ENCODE measurements at places on chromosomes 12 and 14.

- no peak for DNase-seq
These were observed 231.7 kb upstream of the USP15 start for GRCh38 chr12:62028536-62028935.

- DNase-seq: no peak
These were observed 32.1 kb downstream of the DEPDC4 start for GRCh38 chr12:100234591-100235304.

DNA sequence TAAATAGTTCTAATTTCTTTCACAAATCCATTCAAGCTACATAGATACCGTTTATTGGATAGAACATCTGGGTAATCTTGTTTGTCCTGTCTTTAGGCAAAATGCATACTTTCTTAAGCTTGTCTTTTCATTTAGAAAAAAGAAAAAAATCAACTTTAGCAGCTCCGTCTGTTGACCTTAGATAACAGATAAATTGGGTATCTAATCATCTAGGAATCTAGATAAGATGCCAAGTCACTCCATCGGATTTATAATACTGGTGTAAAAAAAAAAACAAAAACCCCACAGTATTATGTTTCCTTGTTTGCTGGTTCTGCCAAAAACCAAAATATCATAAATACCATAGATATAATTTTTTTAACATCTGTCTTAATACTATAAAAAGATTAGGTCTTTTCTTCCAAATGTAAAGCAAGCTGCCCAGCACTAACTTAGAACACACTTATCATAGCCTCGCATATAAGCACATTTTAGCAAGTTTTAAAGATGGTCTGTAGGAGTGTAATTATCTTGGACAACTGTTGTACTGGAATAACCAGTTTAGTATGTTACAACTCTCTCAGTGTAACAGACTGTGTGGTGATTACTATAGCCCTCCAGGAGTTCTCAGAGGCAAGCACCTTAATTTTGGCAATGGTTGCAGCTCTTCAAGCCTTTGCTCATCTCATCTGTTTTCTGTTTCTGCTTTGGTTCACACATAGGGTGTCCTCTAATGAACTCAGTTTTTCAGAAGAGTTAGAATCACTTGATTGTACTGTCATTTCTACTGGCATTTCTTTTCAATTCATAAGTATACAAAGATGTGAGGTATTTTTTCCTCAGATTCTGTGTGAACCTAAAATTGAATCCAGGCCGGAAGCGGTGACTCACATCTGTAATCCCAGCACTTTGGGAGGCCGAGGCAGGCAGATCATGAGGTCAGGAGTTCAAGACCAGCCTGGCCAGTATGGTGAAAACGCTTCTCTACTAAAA is 83.1 kb downstream of the ANO6 start:
- no peak for DNase-seq

- no peak for DNase-seq
These were observed 37.7 kb upstream of the DBX2 start for GRCh38 chr12:45088608-45089007.

- DNase-seq: no peak
These were observed 707.5 kb downstream of the BCL11B start for GRCh38 chr14:98564541-98564940.

DNA sequence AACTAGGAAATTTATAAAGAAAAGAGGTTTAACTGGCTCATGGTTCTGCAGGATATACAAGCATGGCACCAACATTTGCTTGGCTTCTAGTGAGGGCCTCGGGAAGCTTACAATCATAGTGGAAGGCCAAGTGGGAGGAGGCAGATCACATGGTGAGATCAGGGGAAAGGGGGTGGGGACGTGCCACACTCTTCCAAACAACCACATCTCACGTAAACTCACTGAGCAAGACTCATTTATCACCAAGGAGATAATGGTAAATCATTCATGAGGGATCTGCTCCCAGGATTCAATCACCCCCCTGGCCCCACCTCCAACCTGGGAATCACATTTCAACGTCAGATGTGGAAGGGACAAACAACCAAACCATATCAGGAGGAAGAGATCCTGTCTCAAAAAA is 35.8 kb downstream of the NUMB start:
- DNase-seq: no peak

- DNase-seq: no peak
These were observed 85.3 kb upstream of the PAWR start for GRCh38 chr12:79776111-79776510.

- DNase-seq: no peak
These were observed 36.2 kb downstream of the VDR start for GRCh38 chr12:47868552-47869031.

DNA sequence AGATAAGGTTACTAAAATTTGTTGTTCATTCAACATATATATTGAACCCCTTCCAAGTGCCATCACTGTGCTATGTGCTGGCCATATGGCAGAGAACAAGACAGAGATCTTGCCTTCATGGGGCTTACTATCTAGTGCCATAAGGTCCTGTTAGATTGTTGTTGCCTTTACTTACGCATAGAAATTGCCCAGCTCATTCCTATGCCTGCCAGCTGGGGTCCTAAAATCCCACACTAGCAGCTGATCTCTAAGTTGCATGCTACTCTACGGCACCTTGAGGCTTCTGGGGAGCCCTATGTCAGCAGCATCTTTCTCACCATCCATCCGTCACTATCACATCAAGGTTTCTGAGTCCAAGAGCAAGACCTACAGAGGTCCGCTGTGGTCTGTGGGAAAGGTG is 1.4 kb upstream of the KCNK10 start:
- DNase-seq: no peak

DNA sequence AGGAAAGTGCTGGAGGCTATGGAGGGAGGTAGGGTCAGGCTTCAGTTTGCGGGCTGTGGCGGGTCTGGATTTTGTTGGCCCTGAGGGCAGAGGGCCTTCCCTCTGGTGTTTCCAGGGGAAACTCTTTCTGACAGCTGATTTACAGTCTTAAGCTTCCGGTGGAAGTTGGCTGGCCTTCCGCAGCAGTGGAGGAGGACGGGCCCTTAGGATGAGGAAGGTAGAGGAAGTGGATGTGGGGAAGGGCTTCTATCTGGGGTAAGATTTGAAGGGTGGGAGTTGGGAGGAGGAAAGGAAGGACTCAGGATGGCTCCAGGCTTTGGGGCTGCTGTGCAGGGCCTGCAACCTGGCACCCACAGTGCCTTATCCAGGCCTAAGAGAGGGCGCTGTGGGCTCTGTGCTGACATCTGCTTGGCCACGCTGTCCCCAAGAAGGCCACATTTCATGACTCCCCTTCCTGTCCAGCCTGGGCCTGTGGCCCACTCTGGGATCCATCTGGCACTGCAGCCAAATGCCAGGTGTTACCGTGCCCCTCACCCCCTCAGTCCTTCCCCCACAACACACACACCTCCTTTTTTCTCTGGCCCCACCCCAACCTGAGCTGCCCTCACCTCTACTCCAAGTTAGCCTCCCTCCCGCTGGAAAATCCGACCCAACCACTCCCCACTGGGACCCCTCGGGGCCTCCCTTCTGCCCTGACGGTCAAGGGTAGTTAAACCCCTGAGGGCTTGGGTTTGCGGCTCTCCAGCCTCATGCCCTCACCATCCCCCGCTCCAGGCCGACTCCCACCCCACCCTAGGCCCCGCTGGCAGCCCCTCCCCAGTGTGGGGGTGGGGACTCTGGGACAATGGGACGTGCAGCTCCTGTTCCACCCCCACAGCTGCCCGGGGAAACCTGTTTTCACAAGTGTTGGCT is 7.7 kb upstream of the PPP1R13B start:
- no peak for DNase-seq

DNA sequence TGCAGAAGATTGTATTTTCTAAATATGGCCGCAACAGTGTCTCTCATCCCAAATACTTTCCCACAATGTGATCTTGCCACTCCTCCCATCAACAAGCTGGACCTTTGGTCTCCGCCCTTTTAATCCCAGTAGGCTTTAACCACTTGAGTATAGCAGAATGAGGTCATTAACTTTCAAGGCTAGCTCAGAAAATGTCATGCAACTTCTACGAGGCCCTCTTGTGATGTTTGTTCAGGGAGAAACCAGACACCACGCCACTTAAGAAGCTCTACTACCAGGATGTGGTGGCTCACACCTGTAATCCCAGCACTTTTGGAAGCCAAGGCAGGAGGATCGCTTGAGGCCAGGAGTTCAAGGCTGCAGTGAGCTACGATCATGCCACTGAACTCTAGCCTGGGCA is 20.1 kb upstream of the OR6J1 start:
- no peak for DNase-seq

- no peak for DNase-seq
These were observed 296.0 kb downstream of the PCNX1 start for GRCh38 chr14:71203306-71203705.

GRCh38 chr14:93729993-93730392 is 58.3 kb downstream of the PRIMA1 start:
- no peak for DNase-seq

GRCh38 chr14:64673748-64674147 is 30.5 kb upstream of the PLEKHG3 start:
- DNase-seq: no peak

- DNase-seq: no peak
These were observed 15.2 kb downstream of the ANHX start for GRCh38 chr12:133220521-133220920.

DNA sequence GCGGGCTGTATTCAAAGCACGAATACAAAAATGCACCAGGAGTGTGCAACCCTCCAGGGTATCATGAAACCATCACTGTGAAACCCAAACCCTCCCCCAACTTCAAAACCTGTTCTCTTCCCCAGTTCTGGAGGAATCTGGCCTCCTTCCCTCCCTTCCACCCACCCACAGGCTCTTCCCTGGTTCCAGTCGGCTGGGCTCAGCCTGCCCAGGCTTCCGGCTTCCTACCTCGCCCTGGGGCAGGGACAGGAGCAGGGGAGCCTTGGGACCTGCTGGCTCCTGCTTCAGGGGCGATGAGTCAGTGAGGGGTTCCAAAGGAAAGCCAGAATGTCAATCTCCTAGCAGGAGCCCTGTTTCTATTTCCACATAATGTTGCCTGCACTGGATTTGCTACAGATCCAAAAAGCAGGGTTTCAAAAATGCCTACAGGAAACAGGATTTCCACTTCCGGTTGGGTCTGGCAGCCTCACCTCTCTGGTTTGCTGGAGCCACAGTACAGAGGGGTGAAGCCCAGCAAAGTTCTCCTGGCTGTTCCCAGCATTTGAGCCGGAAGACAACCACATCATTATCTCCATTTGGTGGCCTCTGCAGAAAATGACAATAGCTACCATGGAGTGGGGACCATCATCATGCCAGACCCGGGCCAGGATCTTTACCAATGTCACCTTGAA is 278.3 kb downstream of the DPF3 start:
- no peak for DNase-seq

DNA sequence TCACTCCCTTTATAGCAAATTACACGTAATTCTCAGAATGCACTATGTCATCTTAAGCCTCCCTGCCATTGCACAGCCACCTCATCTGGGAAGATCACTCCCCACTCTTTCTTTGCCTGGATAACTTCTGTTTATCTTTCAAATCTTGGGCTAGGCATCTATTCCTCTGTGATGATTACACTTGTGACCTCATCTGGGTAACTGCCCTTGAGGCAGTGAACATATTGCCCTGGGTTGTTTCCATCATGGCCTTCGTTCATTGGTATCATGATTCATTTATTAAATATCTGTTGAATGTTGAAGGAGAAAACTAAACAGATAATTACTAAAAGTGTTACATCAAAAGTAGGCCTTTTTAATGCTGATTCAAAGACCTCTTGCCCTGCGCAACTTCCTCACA is 26.2 kb upstream of the PDE3A start:
- DNase-seq: no peak

DNA sequence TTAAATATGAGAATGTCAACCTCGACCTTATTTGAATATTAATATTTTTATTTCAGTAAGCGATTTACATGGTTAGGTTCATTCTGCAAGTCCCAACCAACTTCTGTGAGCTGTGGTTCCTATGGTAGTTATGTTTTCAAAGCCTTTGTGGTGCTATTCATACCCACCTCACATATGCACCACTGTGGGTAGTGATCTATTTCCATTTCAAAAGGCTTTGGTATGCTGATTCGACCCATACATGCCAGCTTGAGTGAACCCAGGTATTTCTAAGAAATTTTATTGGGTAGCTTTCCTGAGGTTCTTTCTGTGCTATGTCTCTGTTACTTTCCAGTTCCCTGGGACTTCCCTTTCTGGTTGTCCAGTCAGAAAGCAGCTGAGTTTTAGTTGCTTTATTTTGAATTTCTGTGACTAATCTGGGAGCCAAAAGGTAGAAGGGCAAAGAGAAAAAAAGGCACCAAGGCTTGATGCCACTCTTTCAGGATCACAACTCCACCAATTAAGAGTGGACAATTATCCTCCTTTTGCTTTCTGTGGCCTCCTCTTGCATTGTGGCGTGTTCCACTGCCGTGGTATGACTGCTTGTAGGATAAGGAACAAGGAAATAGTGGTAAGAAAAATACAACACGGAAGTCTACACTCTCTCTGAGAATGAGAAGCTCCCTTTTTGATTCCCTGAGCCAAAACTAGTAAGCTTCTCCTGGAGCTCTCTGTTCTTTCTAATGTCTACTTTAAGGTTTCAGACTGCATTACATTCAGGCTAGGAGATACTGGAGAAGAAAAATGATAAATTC is 729.1 kb downstream of the NOVA1 start:
- DNase-seq: no peak

GRCh38 chr12:68336889-68337303 is 4.7 kb upstream of the MDM1 start:
- DNase-seq: no peak

DNA sequence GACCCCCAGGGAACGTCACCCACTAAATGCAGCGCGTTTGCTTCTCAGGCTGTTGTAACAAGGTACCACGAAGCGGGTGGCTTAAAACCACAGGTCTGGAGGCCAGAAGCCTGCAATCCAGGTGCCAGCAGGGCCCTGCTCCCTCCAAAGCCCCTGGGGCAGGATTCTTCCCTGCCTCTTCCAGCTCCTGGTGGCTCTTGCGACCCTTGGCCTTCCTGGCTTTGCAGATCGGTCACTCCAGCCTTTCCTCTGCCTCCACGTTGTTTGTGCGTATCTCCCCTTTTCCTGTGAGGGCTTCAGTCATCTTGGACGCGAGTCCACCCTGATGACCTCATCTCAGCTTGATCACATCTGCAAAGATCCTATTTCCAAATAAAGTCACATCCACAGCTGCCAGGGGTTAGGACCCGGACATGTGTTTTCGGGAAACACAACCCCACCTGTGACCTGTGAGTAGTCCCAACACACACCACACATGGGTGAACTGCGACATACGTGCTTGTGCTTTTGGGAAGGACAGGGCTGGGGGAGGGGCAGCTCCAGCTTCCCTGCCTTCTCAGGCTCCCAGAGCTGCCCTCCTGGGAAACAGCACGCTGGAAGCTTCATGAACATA is 114.5 kb upstream of the NCOR2 start:
- no peak for DNase-seq

DNA sequence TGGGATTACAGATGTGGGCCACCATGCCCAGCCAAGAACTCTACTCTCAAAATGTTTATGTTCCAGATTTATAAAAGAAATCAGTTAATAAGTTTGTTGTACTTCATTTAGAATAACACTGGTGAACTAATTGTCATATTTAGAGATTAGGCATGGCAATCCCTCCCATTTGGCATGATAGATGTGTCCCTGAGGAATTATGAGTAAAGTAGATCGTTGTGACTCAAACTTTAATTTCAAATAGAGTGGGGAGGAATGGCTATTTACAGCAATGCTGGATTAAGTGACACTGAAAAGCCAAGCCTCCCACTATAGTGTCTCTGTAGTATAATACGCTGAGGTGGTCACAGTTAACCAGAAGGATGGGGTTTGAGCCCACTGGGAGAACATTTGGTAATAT is 39.3 kb upstream of the RTRAF start:
- no peak for DNase-seq

- DNase-seq: no peak
These were observed 15.2 kb upstream of the LRP1-AS start for GRCh38 chr12:57162553-57163125.

- no peak for DNase-seq
These were observed 53.1 kb downstream of the TMEM30B start for GRCh38 chr14:61227884-61228591.

Measured in stimulated activated CD8-positive, alpha-beta memory T cell treated with anti-CD3 and anti-CD28 coated beads, Interleukin-7, amount 100 ng/mL, for 1 hour (primary cell).